ENCODE measurements at places on chromosomes 13 and 19.

DNA sequence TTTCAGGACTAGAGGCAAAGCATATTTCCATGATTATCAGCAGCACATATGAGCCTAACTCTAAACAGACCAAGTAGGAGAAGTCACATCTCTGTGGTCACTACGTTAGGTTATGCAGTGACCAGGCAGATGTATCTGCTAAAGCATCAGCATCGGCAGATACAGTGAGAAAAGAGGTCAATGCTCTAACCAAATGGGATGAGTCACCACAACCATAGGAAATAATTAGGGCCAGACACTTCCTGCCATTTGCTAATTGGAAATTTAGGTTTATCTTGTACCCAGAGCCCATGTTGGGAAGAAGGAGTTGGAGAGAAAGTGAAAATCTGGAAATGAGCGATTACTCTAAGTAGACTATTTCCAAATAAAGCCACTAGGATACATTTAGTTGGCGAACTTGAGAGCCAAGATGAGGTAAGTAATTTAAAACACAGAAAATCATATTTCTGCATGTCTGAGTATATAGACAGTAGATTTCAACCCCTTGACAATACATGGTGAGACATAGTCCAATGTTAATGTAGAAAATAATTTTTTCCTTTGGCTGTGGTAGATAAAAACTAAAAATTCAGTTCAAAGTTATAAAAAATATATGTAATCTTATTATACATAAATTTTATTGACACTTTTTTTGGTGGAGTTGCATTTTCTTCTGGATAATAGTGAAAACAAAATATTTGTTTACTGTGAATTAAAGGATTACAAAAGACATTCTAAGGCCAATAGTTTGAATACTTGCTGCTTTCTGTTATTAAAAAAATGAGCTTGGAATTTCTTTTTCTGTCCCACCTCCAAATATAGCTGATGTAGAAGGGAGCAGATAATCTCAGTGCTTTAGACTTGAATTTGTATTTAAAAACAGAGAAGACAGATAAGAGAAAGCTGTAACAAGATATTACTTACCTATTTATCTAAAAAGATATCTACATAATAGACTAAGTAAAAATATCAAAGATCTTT is 104.4 kb upstream of the CSNK1A1L start:
- DNase-seq, result no peak

DNA sequence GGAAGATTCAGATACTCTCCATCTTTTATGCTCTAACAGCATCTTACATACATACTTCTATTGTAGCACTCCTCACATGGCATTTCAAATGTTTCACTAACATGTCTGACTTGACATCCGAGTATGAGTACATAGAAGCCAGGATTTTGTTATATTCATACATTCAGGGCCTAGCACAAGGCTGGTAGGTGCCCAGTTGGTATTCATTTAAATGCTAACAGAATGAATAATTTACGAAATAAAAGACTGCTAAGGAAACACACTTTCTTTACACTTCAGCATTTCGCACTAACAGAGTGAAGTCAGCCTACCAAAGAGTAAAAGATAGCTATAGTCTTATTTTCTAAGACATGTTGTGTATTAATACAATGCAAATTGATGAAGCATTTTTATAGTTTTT is 67.8 kb upstream of the FBXL3 start:
- no peak for DNase-seq

DNA sequence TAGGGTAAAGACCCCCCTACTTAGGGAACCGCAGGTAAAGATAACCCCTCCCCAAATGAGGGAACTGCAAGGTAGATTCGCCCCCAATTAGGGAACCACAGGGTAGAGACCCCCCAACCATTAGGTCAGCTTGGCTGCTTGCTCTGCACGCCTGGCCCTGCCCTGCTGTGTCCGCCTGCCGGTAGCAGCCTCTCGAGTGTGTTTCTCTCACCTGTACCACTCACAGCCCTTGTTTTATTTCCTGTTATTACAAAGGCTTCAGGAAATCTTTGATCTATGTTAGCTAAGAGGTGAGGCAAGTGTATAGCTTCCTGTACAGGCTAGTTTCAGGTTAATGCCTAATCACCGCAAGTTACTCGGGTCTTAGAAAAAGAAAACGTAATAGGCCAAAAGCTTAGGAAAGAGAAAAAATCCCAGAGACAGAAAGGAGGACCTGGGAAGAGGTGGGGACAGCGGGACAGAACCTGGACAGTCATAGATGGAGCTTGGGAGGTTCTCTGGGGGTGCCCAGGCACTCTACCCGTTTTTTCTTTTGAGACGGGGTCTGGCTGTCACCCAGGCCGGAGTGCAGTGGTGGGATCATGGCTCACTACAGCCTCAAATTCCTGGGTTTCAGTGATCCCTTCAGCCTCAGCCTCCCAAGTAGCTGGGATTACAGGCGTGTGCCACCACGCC is 23.1 kb upstream of the EIF3G start:
- no peak for DNase-seq

DNA sequence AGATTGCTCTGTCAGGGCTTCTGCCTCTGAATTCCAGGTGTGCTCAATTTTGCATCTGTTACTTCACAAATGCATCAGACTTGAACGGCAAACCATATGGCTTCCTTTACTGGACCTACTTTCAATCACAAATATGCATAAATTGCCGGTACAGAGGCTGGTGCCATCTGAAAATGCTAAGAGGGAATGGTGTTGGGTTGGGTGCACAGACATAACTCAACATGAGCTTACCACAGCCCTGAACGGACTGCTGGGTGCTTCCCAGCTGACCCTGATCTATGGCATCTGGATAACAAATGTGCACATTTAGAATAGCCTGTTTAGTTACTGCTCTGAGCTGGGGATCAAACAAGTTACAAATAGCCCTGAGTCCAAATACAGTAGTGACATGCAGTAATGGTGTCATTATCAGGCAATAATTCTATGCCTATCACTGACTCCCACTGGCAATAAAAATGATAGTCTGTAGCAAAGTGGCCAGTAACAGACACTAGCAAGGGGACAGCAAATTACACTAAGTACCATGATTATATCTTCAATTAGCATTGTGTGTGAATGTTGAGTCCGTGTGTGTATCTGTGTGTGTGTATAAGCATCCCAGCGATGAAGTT is 927.3 kb downstream of the DIAPH3 start:
- DNase-seq, result no peak

DNA sequence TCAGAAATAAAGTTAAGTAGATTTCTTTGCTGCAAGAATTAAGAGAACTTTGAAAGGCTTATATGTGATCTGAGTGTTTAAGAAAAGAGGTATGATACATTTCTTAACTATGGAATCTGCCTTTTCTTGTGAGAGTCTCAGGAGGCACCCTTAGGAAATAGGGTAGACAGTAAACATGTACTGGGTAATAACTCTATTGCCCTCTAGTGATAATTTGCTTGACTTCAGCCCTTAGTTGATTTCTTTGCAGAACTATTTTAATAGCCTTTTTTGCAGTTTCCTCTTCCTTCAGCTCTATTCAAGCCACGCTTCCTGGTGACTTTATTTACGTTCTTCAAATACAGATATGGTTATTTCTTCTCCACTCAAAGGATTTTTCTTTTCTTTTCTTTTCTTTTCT is 37.0 kb upstream of the CCNA1 start:
- no peak for DNase-seq

DNA sequence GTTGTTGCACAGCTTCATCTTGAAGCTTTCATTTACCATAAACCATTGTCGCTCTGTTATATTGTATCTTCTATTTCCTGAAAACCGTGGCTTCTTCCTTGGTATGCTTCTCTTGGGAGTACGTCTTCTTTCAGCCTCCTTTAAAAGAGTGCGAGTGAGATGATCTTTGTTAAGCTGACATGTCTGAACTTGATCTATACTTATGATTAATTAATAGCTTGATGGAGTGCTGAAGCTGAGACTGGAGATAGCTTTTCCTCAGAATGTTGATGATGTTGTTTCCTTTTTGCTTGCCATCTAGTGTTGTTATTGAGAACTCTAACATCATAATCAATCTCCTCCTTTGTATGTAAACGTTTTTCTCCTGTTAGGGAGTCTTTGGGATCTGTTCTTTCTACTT is 529.3 kb upstream of the SPRY2 start:
- DNase-seq, result no peak

DNA sequence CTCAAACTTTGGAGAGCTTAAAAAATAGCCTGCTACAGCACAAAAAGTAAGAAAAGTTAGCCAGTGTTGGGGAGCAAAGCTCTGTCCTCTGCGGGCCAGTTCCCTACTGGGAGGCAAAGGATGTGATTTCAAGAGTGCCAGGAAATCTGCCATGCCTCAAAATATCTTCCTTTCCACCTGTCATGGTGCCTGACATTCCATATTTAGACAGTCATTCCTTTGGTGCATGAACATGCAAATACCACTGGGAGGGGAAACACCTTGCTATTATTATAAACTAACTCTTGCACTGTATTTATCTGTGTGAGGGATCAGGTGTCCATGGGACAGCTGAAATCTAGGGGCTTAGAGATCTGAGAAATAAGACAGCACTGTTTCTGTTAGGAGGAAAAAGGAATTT is 10.3 kb downstream of the FREM2 start:
- DNase-seq, result no peak

- DNase-seq, result no peak
Observed at GRCh38 chr13:73773168-73773549, 361.0 kb downstream of the KLF12 start.

DNA sequence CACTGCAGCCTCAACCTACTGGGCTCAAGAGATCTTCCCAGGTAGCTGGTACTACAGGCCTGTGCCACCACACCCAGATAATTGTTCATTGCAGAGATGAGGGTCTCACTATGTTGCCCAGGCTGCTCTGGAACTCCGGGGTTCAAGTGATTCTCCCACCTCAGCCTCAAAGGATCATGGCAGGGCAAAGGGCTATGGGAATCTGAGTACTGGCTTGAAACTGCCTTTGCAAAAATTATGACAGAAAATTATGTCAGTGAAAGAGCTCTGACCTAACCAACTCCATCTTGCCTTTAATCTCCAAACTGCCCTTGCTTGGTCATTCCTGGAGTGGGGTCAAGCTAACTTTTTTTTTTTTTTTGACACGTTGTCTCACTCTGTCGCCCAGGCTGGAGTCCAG is 1.3 kb upstream of the DNASE2 start:
- no peak for DNase-seq

GRCh38 chr13:28981530-28981929 is 161.4 kb downstream of the MTUS2 start:
- DNase-seq, result no peak

DNA sequence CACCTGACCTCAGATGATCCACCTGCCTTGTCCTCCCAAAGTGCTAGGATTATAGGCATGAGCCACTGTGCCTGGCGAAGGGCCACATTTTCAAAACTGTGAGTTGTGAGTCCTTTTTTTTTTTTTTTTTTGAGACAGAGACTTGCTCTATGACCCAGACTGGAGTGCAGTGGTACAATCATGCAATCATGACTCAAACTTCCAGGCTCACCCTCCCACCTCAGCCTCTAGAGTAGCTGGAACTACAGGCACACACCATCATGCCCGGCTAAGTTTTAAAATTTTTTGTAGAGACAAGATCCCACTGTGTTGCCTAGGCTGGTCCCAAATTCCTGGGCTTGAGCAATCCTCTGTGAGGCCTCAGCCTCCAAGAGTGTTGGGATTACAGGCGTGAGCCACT is 3.8 kb upstream of the MYPOP start:
- DNase-seq, result no peak

- no peak for DNase-seq
Observed at GRCh38 chr19:45900738-45901431, 1.5 kb downstream of the MYPOP start.

GRCh38 chr19:33460221-33460908 is 61.2 kb downstream of the PEPD start:
- no peak for DNase-seq

- no peak for DNase-seq
Observed at GRCh38 chr13:39035204-39035603, 2.7 kb downstream of the PROSER1 start.

DNA sequence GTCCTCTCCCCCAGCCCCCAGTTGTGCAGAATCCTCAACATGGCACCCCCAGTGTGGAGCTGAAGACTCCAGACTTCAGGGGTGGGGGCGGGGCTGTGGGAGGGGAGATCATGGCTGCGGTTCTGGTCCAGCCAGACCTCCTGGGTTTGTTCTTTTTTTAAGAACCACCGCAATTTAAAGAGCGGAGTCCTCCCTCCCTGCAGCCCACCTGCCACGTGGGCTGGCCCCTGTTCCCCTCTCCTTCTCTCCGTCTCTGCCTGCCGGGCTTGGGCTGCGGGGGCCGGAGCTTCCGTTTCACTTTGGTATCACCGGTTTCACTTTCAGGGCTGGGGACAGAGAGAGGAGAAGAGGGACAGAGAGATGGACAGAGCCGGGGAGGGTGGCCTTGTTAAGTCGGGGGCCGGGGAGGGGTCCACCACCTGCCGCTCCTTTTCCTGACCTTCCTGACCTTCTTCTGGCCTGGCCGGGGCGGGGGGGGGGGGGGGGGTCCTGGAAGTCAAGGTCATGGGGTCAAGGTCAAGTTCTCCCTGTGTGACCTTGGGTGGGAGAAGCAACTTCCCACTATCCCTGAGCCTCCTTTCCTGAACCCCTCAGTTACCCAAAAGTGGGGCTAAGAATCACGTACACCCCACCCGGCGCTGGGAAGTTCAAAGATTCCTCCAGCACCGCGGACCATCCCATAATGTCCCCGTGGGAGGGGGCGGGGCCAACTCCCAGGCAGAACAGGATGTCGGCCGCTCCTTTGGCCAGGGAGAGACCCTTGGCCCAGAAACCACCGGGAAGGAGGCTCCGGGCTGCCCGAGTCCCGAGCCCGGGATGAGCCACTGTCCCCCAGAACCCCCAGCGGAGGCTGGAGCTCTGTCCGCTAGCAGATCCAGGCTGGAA is 11.3 kb upstream of the ZBTB7A start:
- no peak for DNase-seq

GRCh38 chr19:47663435-47663910 is 49.7 kb upstream of the EHD2 start:
- DNase-seq, result no peak

DNA sequence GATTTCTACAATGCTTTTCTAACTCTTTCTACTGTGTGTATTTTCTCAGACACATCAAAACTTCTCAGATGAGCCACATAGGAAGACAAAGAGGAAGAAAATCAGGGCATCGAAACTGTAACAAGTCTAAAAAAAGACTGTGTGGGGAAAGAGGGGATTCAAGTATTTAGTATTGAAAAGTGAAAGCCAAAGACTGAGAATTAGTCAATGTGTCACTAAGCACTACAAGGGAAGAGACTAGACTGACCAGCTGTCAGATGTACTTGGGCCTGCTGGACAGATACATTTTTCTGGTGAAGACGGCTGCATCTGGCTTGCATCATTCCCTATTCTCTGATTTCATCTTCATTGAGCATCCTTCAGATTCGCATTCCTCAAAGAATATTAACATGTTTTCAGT is 25.4 kb downstream of the COMMD6 start:
- no peak for DNase-seq

DNA sequence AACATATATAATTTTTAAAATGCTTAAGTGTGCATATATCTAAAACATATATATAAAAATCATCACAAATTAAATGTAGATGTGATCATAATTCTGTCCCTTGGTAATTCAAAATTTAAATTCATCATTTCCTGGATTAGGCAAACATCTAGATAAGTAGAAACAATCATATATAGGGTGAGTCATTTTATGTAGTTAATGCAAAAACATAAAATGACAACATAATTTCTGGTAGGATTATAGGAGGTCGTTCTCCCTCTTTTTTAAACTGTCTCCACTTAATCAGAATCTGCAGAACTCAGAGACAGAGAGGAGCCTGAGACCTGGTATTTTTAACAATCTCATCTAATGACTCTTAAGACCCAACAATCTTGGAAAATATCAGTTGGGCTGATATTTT is 333.4 kb downstream of the KCTD12 start:
- no peak for DNase-seq
